SHP77 (cell line): ENCODE measurements at places on chromosomes 12 and 14.

- no peak for DNase-seq
Observed at GRCh38 chr14:38238878-38239277, 17.0 kb downstream of the CLEC14A start.

- DNase-seq: no peak
Observed at GRCh38 chr12:28017873-28018255, 45.3 kb upstream of the PTHLH start.

GRCh38 chr12:120037851-120038250 is 48.8 kb downstream of the BICDL1 start:
- DNase-seq: no peak

- DNase-seq: no peak
Observed at GRCh38 chr12:31488737-31489338, 102.1 kb downstream of the DENND5B start.

GRCh38 chr12:96427269-96427729 is 27.1 kb upstream of the CDK17 start:
- DNase-seq: no peak

DNA sequence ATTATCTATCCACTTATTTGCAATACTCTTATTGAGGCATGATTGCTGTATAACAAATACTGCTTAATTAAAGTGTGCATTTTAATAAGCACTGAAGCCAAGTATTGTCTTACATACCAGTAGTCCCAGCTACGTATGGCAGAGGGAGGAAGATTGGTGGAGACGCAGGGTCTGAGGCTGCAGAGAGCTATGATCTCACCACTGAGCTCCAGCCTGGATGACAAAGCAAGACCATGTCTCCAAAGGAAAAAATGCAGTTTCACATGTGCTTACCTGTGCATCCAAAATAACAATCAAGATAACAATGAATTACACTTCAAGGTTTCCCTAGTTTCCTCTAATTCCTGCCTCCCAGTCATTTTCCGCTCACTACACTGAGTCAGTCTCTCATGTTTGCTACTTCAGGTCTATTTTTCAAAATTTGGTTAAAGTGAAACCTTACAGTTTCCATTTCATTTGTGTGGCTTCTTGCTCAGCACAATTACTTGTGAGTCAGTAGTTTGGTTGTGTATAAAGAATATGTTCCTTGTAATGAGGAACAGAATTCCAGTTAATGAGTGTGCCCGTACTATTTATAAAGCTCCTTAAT is 1250.1 kb downstream of the TMEM121 start:
- DNase-seq: no peak

- DNase-seq: no peak
Observed at GRCh38 chr12:81039231-81039630, 38.6 kb upstream of the ACSS3 start.

DNA sequence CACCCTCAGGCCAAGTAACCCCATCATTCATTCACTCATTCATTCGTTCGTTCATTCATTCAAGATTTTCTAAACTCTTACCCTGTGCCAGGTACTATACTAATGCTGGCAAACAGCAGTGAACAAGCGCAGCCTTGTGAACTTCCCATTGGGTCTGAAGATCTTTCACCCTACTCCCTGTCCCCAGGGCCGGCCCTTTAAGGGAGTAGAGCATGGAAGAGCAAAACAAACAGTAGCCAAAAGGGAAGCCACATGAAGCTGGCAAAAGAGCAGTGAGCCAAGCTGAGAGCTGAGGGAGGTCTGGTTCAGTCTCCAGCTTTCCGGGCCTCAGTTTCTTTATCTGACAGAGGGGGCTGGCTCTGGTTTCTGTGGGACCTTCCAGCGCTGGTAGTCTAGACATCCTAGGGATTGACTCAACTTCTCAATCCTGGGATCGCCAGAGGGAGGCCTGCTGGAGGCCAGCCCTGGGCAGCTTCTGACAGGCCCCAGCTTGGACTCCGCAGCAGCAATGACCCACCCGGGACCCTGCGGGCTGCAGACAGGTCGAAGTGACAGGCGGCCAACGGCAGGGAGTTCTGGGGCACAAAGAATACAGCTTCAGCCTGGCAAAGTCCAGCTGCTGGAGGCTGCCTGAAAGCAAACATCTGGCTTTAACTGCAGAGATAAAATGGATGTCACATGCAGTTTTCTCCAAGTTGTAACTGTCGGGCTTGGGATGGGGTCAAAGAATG is 27.1 kb downstream of the ACTN1 start:
- no peak for DNase-seq

DNA sequence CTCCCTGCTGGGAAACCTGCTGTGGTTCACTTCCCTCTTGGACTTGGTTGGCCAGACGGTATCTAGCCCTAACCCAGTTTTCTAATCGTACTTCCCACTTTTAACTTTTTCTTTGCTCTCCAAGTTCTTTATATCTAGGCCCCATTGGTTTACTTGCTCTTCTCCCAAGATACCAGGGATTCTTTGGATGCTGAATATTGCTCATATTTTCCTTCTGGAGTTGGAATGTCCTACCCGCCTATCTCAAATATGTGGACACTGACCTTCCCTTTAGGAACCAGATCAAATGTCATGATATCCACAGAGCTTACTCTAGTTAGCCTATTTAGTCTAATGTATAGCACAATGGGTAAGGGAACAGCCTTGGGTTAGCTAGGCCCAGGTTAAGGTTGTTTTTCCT is 228.6 kb downstream of the DACT1 start:
- no peak for DNase-seq

- no peak for DNase-seq
Observed at GRCh38 chr12:57372233-57372632, 58.6 kb downstream of the R3HDM2 start.
